ENCODE measurements at places on chromosomes 6 and 20. TPM values are rescaled to one million over a fixed set of nuclear protein-coding genes. Genes with fewer than 3 reads are reported as not detected.

Gene DSN1
- 7.0 TPM for total RNA-seq

Gene EYS
- under 0.01 TPM for total RNA-seq

Gene CFAP206
- total RNA-seq: not detected

Gene VIP
- not detected for total RNA-seq

Gene KAT14
- 17.8 TPM for total RNA-seq
